IPS DF 6.9 (cell line): ENCODE measurements at places on chromosomes 1 and 21.

DNA sequence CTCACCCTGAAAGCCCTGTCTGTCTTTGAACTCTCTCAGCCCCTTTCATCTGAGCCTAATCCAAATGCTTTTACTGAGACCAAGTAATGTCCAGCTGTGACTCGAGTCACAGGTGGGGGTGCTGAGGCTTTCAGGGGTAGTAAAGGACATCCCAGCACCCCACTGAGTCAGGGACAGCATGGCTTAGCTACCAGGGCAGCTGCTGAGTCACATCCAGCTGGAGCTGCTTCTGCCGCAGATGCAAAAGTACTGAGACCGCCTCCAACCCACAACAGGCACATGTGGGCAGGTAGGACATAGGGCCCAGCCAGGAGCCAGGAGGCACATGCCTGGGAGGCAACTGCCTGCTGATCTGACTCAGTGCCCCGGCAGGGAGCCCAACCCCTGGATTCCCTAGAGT, 6.7 kb upstream of the VSIG8 start:
- H3K27me3 ChIP-seq: no peaks in the 10 kb centered on the region
- no peak overlapping the region for H3K4me3 ChIP-seq
- DNase-seq: no peak
- no peaks in the 10 kb centered on the region for H3K36me3 ChIP-seq
- no peak overlapping the region for H3K27ac ChIP-seq

GRCh38 chr1:11364170-11364569, 91.2 kb downstream of the UBIAD1 start:
- no peaks in the 10 kb centered on the region for H3K36me3 ChIP-seq
- DNase-seq: no peak
- peaks cover 1% of the 10 kb centered on the region; the same call in 1 of the 2 replicates for H3K4me1 ChIP-seq
- no peak overlapping the region for H3K27ac ChIP-seq

DNA sequence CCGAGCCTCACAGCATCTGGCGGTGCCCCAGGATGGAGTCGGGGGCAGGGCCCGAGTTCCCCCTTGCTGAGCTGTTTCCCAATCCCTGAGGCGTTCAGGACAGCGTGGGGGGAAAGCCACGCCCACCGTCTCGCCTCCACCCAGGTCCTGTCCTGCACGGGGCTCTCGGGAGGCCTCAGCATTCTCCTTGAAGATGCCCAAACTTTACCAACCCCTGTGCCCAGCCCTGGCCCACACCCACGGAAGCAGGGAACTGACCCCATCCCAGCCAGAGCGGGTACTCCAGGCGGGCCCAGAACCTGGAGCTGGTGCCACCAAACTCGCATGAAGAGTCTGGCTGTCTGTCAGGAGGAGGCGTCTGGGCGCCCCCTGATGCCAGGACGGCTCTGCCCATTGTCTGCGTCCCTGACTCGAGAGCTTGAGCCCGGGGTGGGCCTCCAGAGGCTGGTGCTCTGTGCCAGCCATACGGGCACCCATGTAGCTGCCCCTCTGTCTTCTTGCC, 35.3 kb upstream of the POFUT2 start:
- no peaks in the 10 kb centered on the region for H3K36me3 ChIP-seq
- H3K4me1 ChIP-seq: peaks cover 13% of the 10 kb centered on the region
- H3K4me3 ChIP-seq: no peak overlapping the region
- H3K27me3 ChIP-seq: no peaks in the 10 kb centered on the region

GRCh38 chr1:229114315-229114714, 156.6 kb upstream of the RAB4A start:
- H3K27ac ChIP-seq: no peak overlapping the region
- no peaks in the 10 kb centered on the region for H3K36me3 ChIP-seq
- DNase-seq: no peak
- no peak overlapping the region for H3K4me3 ChIP-seq
- H3K4me1 ChIP-seq: peaks cover 6% of the 10 kb centered on the region

DNA sequence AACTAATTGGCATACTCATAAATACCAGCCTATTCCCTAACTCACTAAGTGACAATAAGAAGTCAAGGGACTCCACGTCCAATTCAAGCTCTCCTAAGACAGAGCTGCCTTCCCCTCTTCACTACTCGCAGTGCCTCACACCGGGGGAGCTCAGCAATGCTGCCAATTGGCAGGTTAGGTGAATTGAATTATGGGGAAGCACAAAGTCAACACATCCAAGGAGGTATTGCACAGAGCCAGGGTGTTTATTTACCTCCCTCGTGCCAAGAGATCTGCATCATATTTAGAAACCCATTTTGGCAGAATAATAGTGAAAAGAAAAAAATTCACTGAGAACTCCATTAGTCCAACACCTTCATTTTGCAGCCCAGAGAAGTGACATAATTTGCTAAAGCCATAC, 20.4 kb upstream of the TNR start:
- no peaks in the 10 kb centered on the region for H3K4me1 ChIP-seq
- DNase-seq: no peak
- H3K27ac ChIP-seq: no peak overlapping the region

DNA sequence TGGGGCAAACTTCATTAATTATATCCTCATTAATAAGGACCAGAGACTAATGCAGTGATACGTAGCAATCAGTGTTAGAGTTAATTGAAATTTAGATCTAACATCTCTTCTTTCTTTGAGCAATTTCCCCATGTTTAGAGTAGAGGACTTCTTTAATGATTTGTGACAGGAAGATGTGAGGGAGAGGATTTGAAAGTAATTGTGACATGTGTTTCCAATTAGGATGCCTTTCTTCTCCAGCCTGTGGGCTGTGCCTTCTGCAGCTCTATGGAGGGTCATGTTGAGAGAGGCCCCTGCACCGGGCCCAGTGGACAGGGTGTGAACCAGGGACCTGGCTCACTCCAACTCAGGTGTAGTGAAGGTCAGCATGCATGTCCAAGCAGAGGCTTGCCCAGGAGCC, 103.0 kb downstream of the GREM2 start:
- no peak overlapping the region for H3K4me3 ChIP-seq
- no peaks in the 10 kb centered on the region for H3K36me3 ChIP-seq
- no peak for DNase-seq
- no peaks in the 10 kb centered on the region for H3K4me1 ChIP-seq

GRCh38 chr21:42820616-42821465, 58.5 kb downstream of the WDR4 start:
- H3K4me3 ChIP-seq: no peak overlapping the region
- no peaks in the 10 kb centered on the region for H3K4me1 ChIP-seq
- H3K27ac ChIP-seq: no peak overlapping the region
- H3K27me3 ChIP-seq: no peaks in the 10 kb centered on the region
- H3K36me3 ChIP-seq: no peaks in the 10 kb centered on the region
- no peak for DNase-seq

- H3K27ac ChIP-seq: no peak overlapping the region
- H3K4me1 ChIP-seq: peaks cover 2% of the 10 kb centered on the region; the same call in 1 of the 2 replicates
- H3K4me3 ChIP-seq: no peak overlapping the region
- no peak for DNase-seq
- no peaks in the 10 kb centered on the region for H3K27me3 ChIP-seq
- H3K36me3 ChIP-seq: no peaks in the 10 kb centered on the region; the same call in 1 of the 2 replicates
Observed at GRCh38 chr1:17676387-17677060, 78.6 kb upstream of the ACTL8 start.
